ENCODE measurements at places on chromosomes 5 and 9.

DNA sequence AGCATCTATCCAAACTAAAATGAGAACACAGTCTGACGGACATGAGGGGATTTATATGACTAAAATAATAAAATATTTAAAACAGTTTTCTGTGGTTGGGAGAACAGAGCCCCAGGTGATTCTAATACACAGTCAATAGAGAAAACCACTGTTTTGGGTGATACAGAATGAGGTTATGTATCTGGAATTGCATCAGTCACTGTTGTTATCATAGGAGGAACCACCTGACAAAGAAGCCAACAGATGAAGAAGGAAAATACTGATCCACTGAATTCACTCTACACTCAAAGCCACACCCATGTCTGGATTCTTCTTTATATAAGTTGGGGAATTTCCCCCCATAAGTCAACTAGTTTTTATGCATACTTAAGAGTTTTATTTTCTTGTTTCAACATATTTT is 799.0 kb downstream of the TLR4 start:
- no peak for DNase-seq

GRCh38 chr9:21751998-21752397 is 50.4 kb upstream of the MTAP start:
- DNase-seq = no peak

DNA sequence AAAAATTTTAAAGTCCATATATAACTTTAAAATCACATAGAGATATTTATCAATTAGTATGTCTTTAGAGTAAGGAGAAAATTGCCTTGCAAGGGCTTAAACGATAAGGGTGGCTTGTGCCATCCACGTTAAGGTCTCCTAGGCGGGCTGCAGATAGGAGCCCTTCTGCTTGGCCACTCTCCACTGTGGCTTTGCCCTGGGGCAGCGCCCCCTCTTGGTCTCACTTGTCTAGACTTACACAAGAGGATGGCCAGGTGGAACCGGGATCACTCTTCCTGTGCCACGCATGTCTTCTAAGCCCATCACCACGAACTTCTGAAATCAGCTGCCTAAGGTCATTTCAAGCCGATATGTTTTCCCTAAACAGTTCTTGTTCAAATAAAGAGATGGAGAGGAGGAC is 2.9 kb downstream of the FPGS start:
- no peak for DNase-seq

DNA sequence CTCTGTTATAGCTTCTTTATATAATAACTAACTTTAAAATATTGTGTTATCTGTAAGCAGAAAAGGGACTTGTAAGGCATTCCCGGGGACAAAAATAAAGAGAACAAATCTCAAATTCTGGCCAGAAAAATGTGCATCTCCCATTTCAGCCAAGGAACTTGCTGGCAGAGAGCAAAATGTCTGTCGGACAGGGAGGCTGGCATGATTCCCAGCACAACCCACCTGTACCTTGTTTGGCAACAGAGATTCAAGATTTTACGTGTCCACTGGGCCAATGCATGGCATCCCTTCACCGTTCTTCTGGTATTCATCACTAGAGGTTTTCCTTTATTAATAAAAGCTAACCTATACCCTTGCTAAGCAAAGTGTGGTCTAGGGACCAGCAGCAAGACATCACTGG is 566.6 kb downstream of the PSAT1 start:
- DNase-seq = no peak

GRCh38 chr5:64807520-64807919 is 38.8 kb downstream of the CWC27 start:
- DNase-seq = no peak

DNA sequence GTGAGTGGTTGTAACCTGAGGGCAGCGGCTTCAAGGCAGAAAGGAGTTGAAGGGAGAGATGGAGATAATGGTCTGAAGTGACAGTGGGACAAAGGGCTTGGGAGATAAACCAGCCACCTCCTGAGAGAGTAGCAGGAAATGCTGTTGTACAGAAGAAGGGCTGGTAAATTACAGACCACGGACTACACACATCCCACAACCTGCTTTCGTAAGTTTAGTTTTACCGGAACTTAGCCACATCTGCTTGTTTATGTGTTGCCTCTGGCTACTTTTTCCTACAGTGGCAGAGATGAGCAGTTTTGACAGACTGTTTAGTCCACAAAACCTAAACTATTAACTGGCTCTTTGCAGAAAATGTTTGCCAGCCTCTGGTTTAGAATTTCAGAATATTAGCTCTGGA is 269.5 kb downstream of the ARHGEF28 start:
- DNase-seq = no peak

- DNase-seq = no peak
Observed at GRCh38 chr5:161530700-161531099, 15.8 kb downstream of the GABRB2 start.

- no peak for DNase-seq
Observed at GRCh38 chr9:130275156-130275555, 9.6 kb downstream of the HMCN2 start.
